ENCODE measurements at places on chromosomes 4 and X. TPM values are rescaled to one million over a fixed set of nuclear protein-coding genes. Genes with fewer than 3 reads are reported as not detected.

- DNase-seq, result no peak
These were observed 168.6 kb downstream of the PTTG2 start for GRCh38 chr4:38128478-38129459.

- no peak for DNase-seq
These were observed 10.8 kb downstream of the DAPP1 start for GRCh38 chr4:99827454-99827853.

The BST1 gene
- 15.5 TPM for polyA plus RNA-seq

- DNase-seq, result no peak
These were observed 332.5 kb downstream of the GRID2 start for GRCh38 chr4:92636038-92636806.

DNA sequence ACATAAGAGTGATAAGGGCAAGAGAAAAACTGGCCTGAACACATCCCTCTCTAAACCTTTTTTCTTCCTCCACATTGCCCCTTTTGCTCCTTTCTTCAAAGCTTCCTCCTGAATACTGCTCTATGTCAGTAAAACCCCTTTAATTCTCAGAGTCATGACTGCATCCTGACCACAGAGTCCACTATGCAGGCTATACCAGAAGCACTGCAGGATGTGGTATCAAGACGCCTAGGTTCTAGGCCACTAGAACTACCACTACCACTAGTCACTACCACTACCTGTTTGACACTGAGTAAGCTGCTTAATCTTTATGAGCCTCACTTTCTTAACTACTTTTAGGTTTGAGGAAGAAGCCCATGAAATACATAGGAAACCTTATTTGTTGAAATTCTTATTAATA, 38.7 kb downstream of the ARHGEF9 start:
- DNase-seq, result no peak

The CCNG2 gene
- 166 TPM for polyA plus RNA-seq

The MAGEA12 gene
- polyA plus RNA-seq, result not detected

DNA sequence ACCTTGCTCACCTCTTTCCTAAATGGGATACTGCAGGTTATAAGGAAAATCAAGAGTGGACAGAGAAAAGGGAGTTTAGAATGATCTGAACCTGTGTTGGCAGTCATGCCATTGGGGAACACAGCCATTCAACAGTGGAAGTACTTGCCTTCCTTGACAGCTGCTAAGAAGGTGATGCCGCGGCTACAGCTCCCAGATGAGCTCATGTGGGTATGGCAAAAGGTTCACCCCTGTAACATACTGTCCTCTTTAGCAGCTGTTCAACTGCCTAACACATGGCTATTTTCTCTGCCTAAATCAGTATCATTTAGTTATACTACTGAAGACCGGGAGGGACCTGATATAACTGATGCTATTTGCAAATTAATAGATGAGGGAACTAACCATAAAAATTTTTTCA, 76.8 kb downstream of the DCHS2 start:
- DNase-seq, result no peak

The IL15 gene
- 1.8 TPM for polyA plus RNA-seq

- no peak for DNase-seq
These were observed 1.9 kb downstream of the PRDM5 start for GRCh38 chr4:120920666-120921065.

The RPS6KA6 gene
- 16.9 TPM for polyA plus RNA-seq

All from right renal pelvis (tissue), 4 donors.